ENCODE measurements at places on chromosomes 3 and 15.
A peak's percentile ranks its signal among the peaks of the same experiment; 100 is the strongest.

GRCh38 chr15:45402955-45403877 is 24.9 kb upstream of the GATM start:
- peak; percentile 2 for DNase-seq

- no peak for DNase-seq
Measured at GRCh38 chr15:48414015-48414414, 82.8 kb downstream of the DUT start.

- DNase-seq: no peak
Measured at GRCh38 chr3:25583343-25583742, 81.4 kb downstream of the TOP2B start.

DNA sequence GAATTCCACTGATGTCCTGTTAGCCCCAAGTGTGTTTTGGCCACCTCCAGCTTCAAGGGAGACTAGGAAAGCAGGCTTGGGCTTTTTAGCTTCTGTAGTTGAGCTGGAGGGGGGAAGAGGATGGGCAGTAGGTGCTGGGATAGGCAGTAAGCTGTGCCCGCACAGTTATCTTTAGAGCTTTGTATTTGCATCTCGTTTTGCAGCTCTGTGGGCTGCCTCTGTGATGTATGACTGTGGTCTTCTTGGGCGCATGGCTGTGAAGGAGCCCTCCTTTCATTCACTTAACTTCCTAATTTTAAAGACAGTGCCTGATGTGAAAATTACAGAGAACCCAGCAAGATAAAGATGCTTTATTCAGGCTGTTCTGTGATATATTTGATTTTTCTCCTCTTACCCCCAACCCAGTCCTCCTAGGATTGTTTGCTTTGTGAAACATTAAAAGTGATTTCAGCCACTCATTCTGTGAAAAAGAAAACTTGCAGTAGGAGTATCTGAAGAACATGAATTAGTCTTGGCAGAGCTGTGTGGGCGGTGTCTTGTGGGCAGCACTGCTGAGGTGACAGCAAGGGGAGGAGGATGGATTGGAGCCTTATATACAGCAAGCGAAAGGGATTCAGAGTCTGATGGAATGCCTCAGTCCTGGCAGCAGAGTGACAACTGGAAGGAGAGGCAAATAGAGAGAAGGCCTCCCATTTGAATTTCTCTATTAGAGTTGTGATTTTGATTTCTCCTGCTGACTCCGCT is 74.3 kb downstream of the LARS2 start:
- DNase-seq: no peak

DNA sequence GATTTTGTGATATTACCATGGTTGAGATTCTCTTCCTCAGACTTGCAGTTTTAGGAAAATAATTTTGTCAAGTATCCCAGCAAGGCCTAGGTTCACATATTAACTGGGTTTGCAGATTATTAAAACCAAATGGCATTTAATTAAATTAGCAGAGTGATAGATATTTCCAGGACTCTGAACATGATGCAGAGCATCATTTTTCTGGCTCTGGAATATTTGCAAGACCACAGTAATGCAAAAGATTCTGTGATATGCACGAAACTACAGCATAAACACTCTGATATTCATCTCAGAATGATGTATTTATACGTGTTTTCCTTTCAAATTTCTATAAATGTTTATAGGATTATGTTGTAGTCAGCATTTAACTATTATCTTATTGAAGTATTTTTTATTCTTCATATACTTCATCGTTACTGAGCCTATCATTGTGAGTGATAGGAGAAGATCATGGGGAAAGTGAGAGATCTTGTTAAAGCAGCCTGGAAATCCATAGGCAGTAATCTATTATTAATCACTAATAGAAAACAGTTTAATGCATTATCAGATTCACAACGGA is 1245.6 kb downstream of the OTOL1 start:
- DNase-seq: no peak

DNA sequence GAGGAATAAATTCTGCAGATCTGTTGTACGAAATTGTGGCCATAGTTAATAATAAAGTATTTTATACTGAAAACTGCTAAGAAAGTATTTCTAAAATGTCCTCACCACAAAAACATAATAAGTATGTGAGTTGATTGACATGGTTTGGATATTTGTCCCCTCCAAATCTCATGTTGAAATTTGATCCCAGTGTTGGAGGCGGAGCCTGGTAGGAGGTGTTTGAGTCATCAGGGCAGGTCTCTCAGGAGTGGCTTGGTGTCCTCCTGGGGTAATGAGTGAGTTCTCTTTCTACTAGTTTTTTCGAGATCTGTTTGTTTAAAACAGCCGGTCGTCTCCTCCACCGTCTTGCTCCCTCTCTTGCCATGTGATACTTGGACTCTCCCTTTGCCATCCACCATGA is 424.1 kb upstream of the KCNMB2 start:
- no peak for DNase-seq

DNA sequence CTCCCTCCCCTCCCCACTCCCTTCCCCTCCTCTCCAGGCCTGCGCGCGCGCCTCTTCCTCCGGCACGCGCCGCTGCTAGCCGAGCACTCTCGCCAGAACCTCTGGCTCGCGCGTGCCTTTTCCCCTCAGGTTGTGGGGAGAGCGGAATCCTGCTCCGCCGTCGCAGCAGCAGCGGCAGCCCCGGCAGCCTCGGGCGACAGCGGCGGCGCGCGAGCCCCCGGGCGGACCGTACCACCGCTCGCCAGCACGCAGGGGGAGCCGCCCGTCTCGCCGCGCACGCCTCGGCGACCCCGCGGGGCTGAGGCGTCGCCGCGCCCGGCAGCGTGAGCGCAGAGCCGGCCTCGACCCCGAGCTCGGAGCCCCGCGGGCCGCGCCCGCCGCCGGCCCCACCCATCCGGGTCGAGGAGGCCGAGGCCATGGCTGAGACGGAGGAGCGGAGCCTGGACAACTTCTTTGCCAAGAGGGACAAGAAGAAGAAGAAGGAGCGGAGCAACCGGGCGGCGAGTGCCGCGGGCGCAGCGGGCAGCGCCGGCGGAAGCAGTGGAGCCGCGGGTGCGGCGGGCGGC is at the start of gene CDV3:
Gene CDV3, plus strand, starts transcription at position 58 of the 566 bp plus-strand sequence. Its CDS starts 359 bp downstream, at position 417.
- no peak for DNase-seq

DNA sequence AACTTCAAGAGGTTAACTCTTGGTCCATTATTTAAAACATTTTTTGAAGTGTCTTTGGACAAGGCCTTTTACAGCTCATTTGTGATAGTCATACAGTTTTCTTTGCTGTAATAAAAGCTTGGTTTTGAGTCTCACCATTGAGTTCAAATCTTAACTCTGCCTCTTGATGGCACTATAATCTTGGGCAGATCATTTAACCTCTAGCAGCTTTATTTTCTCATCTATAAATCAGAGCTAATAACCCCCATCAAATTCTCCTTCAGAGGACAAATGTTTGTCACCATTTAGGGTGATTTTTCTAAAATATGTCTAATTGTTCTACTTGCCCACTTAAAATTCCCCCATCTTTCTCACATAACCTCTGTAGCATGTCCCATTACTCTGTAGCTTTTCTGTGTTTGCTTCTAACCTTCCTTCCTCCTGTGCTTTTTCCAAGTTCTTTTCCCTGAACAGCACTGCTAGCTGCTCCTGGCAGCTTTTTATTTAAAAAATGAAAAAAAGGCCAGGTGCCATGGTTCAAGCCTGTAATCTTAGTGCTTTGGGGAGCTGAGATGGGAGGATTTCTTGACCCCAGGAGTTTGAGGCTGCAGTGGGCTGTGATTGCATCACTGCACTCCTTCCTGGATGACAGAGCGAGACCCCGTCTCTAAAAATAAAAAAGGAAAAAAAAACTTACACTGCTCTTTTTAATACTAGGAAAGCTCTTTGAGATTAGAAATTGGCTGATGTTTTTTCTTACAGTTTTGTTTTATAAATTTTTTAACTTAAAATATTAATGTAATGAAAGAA is 28.5 kb downstream of the UBE2E1 start:
- no peak for DNase-seq

GRCh38 chr3:138862531-138862923 is 27.8 kb upstream of the PIK3CB start:
- no peak for DNase-seq

GRCh38 chr3:103047640-103048039 is 612.8 kb downstream of the ZPLD1 start:
- no peak for DNase-seq

- no peak for DNase-seq
Measured at GRCh38 chr3:111215481-111215880, 143.9 kb downstream of the NECTIN3 start.
